ENCODE measurements at places on chromosomes 2 and 18. TPM values are rescaled to one million over a fixed set of nuclear protein-coding genes. Genes with fewer than 3 reads are reported as not detected.

- DNase-seq: peak; percentile 86
Observed at GRCh38 chr2:96760986-96761832, 507 bp downstream of the CNNM4 start.

DNA sequence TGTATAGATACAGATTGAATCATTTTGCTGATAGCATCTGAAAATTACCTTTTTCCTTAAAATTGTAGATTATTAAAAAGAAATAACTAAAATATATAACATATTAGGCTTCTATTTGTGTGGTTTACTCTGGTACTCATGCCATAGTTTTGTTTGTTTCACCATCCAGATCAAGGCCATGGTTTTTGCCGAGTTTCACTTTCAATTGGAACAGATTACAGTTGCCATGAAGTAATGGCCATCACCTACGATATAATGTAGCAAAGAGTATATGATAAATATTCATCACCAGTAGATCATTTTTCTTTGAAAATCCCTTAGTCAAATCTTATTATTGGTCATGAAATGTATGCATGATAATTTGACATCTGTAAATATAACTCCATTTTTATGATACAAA, 11.9 kb upstream of the DNAH7 start:
- no peak for DNase-seq

- DNase-seq: no peak
Observed at GRCh38 chr2:8324164-8324856, 357.5 kb upstream of the ID2 start.

GRCh38 chr18:8081267-8081666, 514.2 kb downstream of the PTPRM start:
- no peak for DNase-seq

DNA sequence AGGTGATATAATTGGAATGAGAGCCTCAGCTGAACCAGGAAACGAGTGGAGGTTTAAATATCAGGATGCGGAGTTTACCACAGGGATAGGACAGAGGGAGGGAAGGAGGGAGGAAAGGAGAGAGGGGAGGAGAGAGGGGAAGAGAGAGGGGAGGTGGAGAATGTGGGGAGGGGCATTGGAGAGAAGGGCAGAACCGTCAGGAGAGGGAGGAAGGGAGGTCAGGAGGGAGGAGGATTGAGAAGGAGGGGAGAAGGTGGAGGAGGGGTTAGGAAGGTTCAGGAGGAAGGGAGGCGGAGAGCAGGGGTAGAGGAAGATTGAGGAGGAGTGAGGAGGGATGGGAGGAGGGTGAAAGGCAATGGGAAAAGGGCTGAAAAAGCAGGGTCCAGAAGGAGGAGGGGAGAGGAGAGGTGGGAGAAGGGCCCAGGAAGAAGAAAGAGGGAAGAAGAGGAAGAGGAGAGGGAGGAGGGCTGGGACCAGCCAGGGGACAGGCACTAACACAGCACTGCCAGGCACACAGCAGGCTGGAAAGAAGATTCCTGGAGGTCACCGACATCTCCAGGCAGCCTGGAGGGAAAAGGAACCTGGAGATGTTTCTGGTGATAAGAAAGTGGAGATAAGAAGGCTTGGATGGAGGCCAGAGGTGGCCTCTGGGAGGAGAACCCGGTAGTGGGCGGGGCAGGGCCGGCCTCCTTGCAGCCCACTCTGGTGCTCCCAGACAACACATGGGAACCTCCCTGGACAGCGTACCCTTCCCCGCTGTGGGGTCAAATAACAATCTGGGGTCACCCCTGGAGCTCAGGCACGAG, 176.7 kb upstream of the SMAD2 start:
- DNase-seq: no peak

GRCh38 chr2:46239847-46240181, 57.4 kb upstream of the EPAS1 start:
- DNase-seq: no peak

TGFA gene
- 0.71 TPM for total RNA-seq

GRCh38 chr2:99700482-99701398, 210.9 kb upstream of the REV1 start:
- DNase-seq: no peak

DNA sequence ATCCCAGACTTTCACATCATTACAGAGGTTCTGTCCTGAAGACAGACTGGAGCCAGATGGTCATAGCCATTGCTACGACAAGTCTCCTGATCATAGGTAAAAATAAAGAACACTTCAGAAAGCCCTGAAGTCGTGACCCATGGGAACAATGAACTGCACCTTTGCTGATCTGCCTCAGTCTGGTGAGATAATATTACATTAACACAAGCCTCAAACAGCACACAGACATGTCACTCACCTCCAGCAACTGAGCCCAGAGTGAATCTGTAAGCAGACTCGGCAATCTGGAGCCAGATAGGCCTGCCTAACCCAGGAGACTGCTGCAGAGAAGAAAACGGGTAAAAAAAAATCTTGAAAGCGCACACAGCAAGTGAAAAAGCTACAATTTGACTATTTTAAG, 79.2 kb downstream of the SLC25A12 start:
- DNase-seq: no peak

DNA sequence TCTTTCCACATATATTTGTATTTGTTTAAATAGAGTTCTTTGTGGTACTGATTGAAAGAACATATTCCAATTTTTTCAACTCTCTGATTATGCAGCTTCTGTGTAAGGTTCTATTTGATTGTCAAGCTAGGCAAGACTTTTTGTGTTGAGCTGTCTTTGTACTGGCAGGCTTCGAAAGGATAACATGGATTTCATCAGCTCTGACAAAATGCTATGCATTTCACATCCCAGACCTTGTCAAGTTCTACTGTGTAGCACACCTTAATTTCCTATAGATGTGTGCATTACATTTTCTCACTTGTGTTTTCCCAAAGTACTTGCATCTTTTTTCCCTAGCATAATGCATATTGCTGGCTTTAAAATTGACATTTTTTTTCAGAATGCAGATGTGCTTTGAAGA, 555.0 kb upstream of the GYPC start:
- DNase-seq: no peak

Measured in posterior vena cava (tissue), 2 donors.